HCEC 1CT (cell line): ENCODE measurements at places on chromosomes 6 and 20.

- DNase-seq = no peak
Observed at GRCh38 chr20:14775778-14776177, 438.4 kb upstream of the FLRT3 start.

- no peak for DNase-seq
Observed at GRCh38 chr20:32496811-32497533, 88.2 kb downstream of the NOL4L start.

GRCh38 chr20:48416002-48416401 lies 411.8 kb downstream of the PREX1 start:
- DNase-seq = no peak

DNA sequence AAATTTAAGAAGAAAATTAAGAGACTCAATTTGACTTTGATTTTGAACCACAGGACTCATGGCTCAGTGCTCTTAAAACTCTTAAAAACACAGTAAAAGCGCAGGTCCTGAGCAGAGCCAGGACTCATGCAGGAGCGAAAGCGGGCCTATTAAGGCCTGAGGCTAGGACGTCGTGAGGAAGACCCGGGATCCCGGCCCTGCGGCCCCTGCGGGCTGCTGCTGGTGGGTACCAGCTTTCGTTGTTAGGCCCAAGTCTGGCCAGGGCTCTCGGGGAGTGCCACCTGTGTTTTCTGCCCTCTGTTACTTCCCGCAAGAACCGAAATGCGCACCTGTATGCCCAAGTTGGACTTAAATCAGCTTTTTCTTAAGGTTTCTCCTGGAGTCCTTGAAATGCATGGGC lies 3.4 kb upstream of the PAX1 start:
- no peak for DNase-seq

DNA sequence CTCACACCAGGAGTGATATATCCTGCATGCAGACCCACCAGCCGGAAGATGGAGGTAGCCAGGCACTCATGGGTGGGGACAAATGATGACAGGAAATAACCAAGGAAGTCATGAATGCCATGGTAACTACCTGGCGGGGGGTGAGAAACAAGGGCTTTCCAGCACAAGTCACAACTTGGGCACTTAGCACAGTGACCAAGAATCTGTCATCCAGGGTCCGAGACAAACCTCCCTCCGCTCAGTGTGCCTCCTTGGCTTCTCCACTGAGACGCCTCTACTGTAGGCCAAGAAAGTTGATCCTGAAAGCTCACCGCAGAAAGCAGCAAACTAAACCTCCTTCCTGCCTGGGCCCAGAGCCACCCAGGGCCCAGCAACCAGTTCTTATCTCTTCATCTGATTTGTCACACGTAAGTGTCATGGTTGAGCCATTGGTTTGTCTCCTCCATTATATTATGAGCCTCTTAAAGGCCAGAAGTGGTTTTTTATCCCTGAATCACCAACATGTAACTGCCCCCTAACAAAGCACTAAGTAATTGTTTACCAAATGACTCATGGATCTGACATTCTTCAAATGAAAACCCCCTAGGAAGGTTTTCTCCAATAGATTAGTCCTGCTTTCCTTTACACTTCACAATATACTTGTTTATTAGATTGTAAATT lies 84.3 kb upstream of the TAB2 start:
- DNase-seq = peak; percentile 87

DNA sequence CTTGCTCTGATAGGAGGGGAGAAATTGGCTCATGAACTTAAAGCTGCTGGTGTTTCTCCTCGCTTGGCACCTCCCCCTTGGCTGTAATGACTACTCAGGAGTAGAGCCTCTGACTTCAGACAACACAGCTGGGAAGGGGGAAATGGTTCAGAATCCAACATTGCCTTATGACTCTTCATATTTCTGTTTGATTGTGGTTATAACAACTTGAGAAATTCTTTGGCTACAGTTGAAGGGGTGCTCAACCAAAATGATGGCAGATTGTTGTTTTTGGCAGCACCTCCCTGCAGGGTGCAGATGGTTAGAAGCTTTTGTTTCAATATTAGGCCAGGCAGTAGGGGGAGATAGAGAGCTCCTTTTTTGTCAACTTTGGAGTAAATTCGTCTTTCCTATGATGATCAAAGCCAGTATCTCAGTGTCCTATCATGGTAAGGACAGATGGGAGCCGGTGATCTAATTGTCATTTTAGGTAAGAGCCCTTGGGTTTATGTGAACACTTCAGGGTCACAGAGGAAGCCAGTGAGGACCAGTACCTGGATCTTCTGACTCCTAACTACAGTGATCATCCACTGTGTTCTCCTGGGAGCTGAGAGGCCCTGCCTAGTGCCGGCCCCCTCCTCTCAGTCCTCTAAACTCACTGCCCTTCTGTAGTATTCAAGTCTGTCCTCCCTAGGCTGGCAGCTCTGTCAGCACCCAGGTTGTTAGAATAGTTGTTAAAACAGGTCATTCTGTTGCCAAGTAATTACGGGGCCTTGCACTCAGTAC lies 39.9 kb downstream of the RPRD1B start:
- peak; percentile 95 for DNase-seq

GRCh38 chr20:52191132-52191915 lies at the start of gene ZFP64:
Gene ZFP64, minus strand, starts transcription at chr20:52191779. Its CDS starts 143 bp downstream, at chr20:52191636.
- DNase-seq = peak; percentile 78
